T-helper 22 cell (primary cell): ENCODE measurements at places on chromosomes 7 and 10.
A peak's percentile ranks its signal among the peaks of the same experiment; 100 is the strongest.

- no peak for DNase-seq
Measured at GRCh38 chr7:21327422-21328409, 100.2 kb upstream of the SP4 start.

DNA sequence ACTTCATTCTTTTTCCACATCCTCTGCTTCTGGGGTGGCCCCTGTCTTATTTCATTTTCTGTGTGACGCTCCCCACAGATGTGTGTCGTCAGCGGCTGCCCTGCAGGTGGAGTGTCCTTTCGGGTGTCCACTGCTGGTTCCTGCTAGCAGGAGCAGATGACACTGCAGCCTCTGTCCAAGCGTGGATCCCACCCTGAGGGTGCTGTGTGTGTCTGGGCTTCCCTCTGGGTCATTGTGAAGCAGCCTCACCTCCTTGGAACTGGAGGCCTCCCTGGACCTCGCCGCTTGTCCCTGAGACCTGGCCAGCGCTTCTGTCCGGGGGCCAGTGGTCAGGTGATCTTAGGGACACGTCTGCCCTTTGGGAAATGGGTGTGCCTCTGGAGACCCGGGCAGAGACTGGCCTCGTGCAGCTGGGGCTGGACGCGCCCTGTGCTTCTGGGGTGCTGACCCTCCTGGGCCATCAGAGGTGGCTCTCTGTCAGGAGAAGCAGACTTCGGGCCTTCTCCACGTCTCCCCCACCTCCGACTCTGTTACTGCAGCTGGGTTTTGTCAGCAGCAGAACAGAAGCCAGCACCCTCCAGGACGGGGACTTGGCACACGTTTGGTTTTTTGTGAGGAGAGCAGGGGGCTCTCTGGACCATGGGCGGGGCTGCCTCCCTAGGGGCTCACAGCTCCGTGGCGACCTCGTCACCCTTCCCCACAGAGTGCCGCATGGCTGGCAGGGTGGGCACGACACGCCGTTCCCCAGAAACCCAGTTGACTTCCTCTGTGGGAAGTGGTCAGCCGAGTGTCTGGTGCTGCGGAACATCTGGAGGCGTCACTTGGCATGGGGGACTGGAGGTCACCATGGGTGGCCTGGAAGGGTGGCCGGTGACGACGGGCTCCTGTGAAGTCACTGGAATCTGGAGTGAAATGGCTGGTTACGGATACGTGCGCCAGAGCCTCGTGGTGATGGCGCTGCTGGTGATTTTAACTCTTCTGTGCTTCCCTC is 48.4 kb downstream of the INPP5A start:
- DNase-seq, result no peak

DNA sequence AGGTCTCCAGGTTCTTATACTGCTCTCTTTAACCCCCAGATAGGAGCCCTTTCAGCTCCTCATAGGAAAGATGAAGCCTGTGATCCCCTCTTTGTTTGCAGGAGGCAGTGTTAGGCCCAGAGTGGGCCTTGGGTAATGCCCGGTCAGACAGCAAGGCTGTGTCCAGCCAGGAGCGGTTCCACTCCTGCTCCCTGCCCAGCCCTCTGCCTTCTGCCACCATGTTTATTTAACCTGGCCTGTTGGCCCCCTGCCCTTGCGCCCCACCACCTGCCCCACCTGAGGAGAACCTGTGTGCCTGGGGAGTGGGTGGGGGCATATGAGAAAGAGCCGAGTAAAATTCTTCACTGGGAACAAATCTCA is 24.3 kb downstream of the CDH23 start:
- DNase-seq, result no peak

GRCh38 chr10:43120929-43121314 is 17.3 kb upstream of the CSGALNACT2 start:
- no peak for DNase-seq

DNA sequence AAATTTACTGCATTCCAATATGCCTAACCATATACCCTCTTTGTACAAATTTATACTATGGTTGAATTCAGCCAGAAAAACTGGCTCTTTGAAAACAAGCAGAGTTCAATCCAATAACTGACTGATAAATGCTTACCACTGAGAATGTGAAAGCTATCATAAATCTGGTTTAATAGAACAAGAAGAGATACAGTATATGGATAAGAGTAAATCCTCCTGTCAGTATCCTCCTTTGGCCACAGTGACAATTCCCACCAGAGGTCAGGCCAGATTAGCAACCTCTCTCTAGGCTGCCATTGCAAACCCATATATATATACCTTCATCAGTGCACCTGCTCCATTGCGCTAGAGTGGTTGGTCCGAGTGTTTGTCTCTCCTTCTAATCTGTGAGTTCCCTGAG is 647.2 kb downstream of the GRM8 start:
- no peak for DNase-seq

GRCh38 chr10:14838582-14839304 is 637 bp downstream of the HSPA14 start:
- DNase-seq, result peak; percentile 15
